ENCODE measurements at places on chromosomes 3 and 15.

DNA sequence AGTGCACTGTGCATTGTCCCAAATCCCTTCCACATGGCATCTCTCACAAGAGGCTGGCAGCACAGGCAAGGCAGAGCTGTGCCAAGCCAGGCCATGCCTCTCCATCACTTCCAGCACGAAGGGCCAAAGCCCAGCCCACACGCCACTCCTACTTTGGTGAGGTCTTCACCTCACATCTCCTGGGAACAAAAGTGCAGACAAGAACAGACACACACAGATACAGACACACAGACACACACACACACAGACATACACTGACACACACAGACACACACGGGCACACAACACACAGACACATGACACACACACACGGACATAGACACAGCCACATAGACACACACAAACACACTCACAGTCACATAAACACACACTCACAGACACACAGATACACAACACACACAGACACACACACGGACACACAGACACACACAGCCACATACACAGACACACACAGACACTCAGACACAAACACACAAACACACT lies 233.3 kb downstream of the UACA start:
- no peak for DNase-seq

DNA sequence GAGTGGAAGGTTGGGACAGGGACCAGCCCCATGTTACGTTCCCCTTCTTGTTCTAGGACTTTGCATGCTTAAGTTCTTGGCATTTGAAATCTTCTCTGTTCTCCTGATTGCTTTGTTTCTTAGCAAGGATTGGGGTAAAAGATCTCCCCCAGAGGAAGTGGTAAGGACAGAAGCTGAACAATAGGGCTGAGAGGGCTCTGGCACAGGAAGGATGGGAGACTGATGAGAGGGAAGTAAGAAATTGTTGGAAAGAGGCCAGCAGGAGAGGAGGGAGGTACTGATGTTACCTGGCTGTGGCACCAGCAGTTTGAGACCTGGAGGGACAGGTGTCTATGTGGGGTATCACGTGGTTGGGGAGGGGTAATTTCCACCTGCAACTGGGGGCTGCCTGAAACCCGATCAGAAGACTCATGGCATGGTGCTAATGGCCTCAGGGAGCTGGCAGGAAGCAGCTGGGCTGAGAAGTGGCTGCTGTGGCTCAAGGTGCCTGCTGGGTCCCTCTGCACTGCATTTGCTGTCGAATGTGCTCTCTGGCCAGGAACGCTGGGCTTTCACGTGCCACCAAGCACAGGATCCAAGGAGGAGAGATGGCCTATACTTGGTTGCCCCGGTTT lies 108.4 kb downstream of the LSM3 start:
- no peak for DNase-seq

DNA sequence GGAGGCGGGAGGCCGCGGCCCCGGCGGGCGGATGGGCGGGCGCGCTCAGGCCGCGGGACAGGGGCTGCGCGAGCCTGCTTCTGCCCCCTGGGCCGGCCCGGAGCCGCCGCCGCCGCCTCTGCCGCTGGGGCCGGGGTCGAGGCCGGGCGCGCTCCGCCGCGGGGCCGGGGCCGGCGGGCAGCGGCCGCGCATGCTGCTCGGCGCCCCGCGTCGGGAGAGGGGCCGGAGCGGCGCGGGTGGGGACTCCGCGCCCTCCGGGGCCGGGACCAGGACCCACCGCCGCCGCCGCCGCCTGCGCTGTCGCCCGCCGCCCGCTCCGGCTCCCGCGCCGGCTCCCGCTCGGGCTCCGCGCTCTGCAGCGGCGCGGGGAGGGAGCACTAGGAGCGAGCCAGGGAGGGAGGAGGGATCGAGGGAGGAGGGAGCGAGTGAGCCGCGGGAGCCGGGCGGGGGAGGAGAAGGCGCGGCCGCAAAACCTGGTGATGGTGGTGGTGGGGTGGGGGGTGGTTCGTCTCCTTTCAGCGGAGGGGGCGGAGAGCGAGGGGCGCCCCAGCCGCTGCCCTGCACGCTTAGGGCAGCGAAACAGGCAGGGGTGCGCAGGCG lies at the start of gene LINGO1:
Gene LINGO1 (minus strand): TSS at position 379 of the 600 bp plus-strand sequence. CDS start 597 bp downstream, outside the sequence.
- DNase-seq: no peak

DNA sequence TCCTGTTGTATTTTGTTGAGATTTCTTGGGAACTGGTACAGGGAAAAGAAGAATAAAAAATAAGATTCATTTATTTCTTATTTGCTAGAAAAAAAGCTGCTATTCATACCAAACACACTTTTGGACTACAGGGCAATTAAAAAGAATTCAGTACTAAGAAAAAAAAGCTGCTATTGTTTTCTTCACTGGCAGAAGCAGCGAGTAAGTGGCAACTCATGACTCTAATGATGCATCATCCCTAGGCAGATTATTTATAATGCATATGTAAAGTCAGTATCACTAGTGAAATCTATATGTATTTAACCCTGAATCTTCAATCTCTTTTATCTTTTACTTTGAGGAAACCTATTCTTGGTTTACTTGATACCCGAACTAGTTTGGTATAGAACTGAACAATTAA lies 15.2 kb downstream of the PFN2 start:
- DNase-seq: no peak

Measured in NCI-H1417 treated with DMSO at 0.1 percent for 48 hours (cell line).